ENCODE measurements at places on chromosomes 16 and 17.

GRCh38 chr17:75872434-75873351 is 5.7 kb downstream of the TRIM47 start:
- no peak for DNase-seq

GRCh38 chr17:47621293-47622179 is 28.2 kb upstream of the KPNB1 start:
- peak; percentile 63 for DNase-seq

- DNase-seq, result no peak
Observed at GRCh38 chr17:5683241-5683640, 98.9 kb upstream of the NLRP1 start.

- DNase-seq, result no peak
Observed at GRCh38 chr16:9364721-9365369, 273.4 kb downstream of the HAPSTR1 start.

DNA sequence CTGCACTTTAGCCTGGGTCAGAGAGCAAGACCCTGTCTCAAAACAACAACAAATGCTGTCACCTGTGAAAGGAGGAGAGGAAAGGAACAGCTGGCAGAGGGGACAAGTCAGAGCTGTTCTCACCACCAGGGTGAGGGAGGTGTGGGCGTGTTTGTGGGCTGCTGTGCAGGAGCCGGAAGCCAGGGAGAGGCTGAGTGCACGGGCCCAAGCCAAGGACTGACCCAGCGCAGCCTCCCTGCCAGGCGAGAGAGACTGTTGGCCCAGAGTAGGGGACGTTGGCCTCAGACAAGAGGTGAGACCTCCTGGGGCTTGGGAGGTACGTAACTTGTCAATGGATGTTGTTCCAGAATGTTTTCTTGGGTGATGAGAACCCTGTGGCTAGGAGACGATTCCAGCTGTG is 10.7 kb downstream of the SPNS2 start:
- DNase-seq, result no peak

GRCh38 chr16:11187522-11188023 is 68.4 kb downstream of the SOCS1 start:
- no peak for DNase-seq

GRCh38 chr17:48163809-48164208 is 56.2 kb downstream of the SNX11 start:
- no peak for DNase-seq

- DNase-seq, result no peak
Observed at GRCh38 chr17:72408641-72409040, 287.8 kb downstream of the SOX9 start.

All from GM04503 (cell line).